ENCODE measurements at places on chromosomes 13 and 19.

DNA sequence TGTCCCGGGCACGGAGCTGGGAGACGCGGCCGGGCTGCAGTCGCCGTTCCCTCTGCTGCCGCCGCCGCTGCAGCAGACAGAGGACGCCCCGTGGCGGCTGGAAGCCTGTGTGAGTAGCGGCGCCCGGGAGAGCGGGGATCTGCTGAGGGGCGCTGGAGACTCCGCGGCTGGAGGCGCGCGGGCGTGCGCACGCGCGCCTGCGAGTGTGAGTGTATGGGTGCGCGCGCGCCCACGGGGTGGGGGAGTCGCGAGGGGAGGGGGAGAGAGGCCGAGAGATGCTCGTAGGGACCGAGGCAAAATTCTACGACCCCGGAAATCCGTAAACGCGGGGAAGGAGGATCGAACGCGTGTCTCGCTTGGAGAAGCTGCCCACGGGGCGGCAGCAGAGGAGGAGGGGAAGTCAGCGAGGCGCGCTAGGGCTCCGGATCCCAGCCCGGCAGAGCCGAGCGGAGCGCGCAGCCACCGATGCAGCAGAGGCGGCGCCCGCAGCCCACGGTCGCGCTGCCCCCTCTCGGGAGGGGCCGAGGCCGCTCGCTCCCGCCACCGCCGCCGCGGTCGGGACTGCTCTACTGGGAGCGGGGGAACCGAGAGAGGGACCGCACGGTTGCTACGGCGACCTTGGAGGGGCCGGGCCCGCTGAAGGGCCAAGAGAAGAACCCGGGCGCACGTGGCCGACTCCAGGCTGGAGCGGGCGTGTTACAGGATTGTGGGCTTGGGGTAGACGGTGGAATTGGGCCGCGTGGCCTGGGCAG lies at the start of gene ENOX1:
Gene ENOX1 (minus strand): TSS at position 207 of the 752 bp plus-strand sequence.
- DNase-seq: no peak

GRCh38 chr13:51549050-51549449 lies 35.2 kb upstream of the WDFY2 start:
- no peak for DNase-seq

GRCh38 chr13:39530916-39531315 lies 72.1 kb downstream of the LHFPL6 start:
- DNase-seq: no peak

GRCh38 chr13:108120302-108120701 lies 95.0 kb downstream of the LIG4 start:
- DNase-seq: no peak

DNA sequence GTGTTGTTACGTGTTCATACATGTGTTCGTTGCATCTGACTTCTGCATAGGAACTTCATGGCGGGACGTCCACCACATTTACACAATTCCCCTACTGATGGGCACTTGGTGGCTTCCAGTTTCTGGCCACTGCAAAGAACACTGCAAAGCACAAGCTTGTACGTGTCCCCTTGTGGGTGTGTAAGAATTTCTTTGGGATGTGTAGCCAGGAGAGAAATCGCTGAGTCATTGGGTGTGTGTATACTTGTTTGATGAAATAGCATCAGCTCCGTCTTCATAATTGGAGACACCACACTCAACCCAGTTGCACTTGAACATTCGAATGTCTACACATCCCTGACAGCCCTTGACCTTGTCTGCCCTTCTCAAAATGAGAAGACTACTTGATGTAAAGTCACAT lies 19.2 kb downstream of the KLK5 start:
- DNase-seq: no peak
